Gastroesophageal sphincter (tissue), 4 donors: ENCODE measurements at places on chromosomes 12 and 14.

DNA sequence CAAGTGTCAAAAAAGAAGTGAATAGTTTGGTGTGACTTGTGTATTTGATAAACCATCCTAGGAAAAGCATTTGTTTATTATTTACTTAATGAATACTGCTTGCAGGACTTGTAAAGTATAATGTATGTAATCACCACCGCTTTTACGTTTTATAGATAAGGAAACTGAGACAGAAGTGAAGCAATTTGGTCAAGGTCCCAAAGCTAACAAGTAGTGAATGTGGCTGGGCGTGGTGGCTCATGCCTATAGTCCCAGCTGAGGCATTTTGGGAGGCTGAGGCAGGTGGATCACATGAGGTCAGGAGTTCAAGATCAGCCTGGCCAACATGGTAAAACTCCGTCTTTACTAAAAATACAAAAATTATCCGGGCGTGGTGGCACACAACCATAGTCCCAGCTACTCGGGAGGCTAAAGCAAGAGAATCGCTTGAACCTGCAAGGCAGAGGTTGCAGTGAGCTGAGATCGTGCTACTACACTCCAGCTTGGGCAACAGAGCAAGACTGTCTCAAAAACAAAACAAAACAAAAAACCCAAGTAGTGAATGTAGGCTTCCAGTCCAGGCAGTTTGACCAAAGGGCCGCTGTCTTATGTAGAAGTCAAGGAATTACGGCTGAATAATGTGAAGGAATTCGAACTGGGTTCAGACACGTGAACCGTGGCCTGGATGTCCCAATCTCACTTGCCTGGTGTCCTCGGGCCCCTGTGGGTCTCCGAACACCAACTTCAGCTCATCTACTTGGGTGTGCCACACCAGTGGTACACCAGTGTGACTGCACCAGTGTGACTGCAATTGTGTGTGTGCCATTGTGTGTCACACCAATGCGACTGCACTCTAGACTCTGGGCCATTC lies 88.3 kb upstream of the MED13L start:
- no peak overlapping the region for H3K27ac ChIP-seq
- no peaks in the 10 kb centered on the region for H3K27me3 ChIP-seq
- H3K36me3 ChIP-seq: no peaks in the 10 kb centered on the region
- H3K4me3 ChIP-seq: no peak overlapping the region

DNA sequence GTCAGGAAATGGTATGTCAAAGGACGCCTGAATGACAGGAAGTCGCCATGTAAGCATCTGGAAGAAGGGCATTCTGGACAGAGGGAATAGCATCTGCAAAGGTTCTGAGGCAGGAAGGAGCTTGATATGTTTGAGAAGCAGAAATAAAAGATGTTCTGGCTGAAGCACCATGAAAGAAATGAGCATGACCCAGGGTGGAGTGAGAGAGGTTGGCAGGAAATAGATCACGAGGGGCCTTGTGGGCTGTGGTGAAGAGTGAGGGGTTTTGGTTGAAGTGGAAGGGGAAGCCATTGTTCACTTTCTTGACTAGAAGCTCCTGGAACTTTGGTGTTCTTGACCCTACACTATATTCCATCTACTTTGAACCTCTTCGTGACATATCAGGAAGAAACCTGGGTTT lies 99.4 kb upstream of the PARP11 start:
- peaks cover 14% of the 10 kb centered on the region for H3K27me3 ChIP-seq
- ATAC-seq: no peak
- no peaks in the 10 kb centered on the region for H3K36me3 ChIP-seq

GRCh38 chr12:66210840-66211239 lies 21.8 kb downstream of the IRAK3 start:
- no peaks in the 10 kb centered on the region for H3K4me1 ChIP-seq
- no peaks in the 10 kb centered on the region for H3K27me3 ChIP-seq
- H3K4me3 ChIP-seq: no peak overlapping the region
- no peaks in the 10 kb centered on the region for H3K36me3 ChIP-seq
- no peak for ATAC-seq

DNA sequence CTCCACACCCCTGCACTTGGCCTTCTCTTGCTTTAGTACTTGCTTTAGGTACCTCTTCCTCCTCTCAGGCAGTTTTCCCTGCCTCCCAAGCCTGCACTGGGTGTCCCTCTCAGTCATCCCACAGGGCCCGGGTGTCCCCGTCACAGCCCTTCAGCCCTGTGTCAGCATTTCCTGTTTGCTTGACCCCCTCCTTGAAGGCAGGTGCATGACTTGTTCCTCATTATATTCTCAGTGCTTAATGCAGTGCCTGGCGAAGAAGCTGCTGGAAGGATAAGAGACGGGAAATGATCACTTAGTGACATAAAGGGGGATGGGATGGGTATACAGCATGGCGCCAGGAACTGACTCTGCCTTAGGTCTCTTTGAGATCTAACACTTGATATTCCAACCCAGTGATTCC lies 61.5 kb downstream of the IQSEC3 start:
- H3K27ac ChIP-seq: no peak overlapping the region
- no peaks in the 10 kb centered on the region for H3K4me1 ChIP-seq
- ATAC-seq: no peak

DNA sequence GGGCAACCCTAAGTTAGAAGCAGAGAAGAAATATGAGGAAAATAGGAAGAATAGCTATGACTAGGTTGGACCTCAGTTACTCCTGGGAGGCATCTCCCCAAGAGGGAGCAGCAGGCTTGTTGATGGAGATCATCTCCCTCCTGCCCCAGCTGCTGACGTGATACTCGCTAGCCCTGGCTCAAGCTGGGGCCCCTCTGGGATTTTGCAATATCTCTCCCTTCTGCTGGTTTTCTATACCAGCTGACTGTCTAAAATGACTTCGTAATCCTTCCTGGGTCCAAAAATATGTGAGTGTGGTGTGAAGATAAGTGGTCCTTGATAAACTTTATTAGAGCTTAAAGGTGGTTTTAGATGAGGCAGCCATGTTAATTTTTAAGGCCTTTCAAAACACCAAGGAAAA lies 4.5 kb upstream of the HECTD4 start:
- no peak for ATAC-seq
- H3K27me3 ChIP-seq: no peaks in the 10 kb centered on the region
- no peaks in the 10 kb centered on the region for H3K36me3 ChIP-seq
- no peaks in the 10 kb centered on the region for H3K4me1 ChIP-seq
- H3K27ac ChIP-seq: no peak overlapping the region
- H3K4me3 ChIP-seq: no peak overlapping the region

GRCh38 chr12:85627584-85627983 lies 208.6 kb downstream of the RASSF9 start:
- no peak overlapping the region for H3K4me3 ChIP-seq
- no peak overlapping the region for H3K27ac ChIP-seq
- H3K27me3 ChIP-seq: no peaks in the 10 kb centered on the region
- H3K4me1 ChIP-seq: no peaks in the 10 kb centered on the region
- H3K36me3 ChIP-seq: no peaks in the 10 kb centered on the region
- no peak for ATAC-seq

DNA sequence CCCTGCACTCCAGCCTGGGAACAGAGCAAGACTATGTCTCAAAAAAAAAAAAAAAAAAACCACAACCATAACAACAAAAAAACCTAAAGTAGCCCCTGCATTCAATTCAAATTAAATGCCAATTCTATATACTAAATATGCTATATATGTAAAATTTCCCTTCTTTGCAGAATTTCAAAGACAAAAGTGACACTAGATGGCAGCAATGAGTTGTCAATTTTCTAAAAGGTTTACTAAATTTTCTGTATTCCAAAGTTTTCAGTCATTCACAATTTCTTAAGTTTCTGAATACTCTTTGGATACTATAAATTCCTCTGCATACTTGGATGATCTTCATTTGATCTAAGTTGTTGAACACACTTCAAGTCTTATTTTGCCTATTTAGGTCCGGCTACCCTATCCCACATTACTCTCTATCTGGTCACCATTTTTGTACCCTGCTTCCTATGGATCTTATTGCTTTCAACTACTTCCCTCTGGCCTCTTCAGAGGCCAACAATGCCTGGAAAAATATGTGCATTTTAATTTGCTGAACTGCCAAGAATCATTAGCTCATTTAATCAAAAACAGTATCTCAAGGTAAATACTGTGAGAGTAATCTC lies 27.9 kb downstream of the HNRNPC start:
- peaks cover 15% of the 10 kb centered on the region for H3K4me1 ChIP-seq
- H3K36me3 ChIP-seq: no peaks in the 10 kb centered on the region
- no peaks in the 10 kb centered on the region for H3K27me3 ChIP-seq
- H3K4me3 ChIP-seq: no peak overlapping the region

- peak; percentile 36 for ATAC-seq
- H3K36me3 ChIP-seq: no peaks in the 10 kb centered on the region
- H3K27me3 ChIP-seq: no peaks in the 10 kb centered on the region
- H3K4me1 ChIP-seq: no peaks in the 10 kb centered on the region
- no peak overlapping the region for H3K27ac ChIP-seq
Observed at GRCh38 chr14:89315493-89316470, 101.3 kb downstream of the FOXN3 start.
